ENCODE measurements at places on chromosomes 2 and 18.

GRCh38 chr2:214076527-214076926 lies 334.3 kb upstream of the VWC2L start:
- peak; percentile 8 for DNase-seq

DNA sequence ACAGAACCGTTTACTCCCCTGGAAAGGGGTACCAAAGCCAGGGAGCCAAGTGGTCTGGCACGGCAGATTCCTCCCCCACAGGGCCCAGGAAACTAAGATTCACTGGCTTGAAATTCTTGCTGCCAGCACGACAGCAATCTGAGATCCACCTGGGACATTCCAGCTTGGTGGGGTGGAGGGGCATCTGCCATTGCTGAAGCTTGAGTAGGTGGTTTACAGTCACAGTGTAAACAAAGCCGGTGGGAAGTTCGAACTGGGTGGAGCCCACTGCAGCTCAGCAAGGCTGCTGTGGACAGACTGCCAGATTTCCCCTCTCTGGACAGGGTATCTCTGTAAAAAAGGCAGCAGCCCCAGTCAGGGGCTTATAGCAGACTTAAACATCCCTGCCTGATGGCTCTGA lies 901.7 kb upstream of the LRRTM1 start:
- no peak for DNase-seq

DNA sequence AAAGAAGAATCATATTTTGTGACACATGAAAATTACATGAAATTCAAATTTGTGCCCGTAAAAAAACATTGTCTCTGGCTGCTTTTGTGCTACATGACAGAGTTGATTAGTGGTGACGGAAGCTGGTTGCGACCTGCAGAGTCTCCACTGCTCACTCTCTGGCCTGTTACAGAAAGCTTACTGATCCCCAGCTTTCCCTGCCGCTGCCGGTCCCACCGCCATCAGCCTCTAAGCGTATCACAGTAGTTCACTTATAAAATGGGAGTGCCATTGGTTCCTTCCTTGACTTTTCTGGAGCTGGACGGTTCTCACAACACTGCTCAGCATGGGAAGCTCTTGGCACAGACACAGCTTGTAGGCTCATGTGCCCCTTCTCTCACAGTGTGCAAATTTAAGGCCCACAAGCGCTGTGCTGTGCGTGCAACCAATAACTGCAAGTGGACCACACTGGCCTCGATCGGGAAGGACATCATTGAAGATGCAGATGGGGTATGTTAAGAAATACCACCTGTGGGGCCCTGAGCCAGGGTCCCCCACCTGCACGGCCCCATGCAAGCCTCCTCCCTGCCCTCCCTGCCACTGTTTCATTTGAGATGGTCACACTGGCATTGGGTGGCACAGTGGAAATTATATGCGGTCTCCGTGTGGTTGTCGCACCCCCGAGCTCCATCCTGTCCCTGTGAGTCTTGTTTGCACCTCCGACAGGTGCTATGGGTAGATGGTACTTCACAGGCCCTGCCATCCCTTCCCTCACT lies 81.3 kb downstream of the DGKD start:
- DNase-seq: no peak

DNA sequence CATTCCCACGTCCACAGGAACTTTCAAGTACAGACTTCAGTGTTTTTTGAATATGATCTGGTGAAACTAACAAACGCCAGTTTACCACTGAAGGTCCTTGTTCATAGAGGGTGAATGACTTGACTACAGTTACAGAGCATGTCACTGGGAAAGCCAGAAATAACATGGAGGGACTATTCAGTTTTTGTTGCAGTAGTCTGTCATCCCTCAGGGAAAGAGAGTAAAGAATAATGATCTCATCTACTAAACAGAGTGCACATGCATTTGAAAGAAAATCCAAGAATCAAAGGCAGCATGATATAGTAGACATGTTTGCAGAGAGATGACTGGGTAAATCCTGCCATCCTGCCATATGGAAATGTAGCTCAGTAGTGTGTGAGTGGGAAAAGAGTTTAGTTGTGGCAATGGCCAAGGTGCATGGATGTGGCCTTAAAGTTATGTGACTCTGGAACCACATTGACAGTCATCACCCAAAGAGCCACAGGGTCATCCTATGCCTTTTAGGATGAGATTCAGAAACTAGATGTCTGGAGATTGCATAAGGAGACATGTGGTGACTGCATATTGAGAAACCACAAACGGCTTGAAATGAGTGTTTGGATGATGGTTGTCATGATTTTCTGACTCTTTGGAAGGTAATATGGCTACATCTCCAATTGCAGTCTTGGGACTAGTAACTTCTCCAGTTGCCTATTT lies 125.3 kb upstream of the ZEB2 start:
- peak; percentile 37 for DNase-seq

DNA sequence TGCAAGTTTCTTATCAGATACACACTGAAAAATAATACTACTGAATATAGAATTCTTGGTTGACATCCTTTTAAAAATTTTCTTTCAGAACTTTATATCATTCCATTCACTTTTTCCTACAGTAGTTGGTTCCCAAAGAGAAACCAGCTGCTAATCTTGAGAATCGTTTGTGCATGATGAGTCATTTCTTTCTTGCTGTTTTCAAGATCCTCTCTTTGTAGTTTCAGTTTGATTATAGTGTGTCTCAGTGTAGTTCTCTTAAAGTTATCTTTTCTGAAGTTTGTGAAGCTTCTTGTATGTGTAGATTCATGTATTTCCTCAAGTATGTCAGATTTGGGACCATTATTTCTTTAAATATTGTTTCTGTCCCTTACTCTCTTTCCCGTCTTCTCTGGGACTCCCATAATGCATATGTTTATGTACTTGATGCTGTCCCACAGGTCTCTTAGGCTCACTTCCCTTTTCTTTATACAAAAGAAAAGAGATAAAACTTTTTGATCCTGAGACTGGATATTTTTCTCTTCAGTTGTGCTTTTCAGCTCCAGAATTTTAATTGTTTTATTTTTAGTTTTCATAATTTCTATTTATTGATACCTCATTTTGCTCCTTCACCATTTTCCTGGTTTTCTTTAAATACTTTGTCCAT lies 801.0 kb downstream of the TDRD15 start:
- no peak for DNase-seq

DNA sequence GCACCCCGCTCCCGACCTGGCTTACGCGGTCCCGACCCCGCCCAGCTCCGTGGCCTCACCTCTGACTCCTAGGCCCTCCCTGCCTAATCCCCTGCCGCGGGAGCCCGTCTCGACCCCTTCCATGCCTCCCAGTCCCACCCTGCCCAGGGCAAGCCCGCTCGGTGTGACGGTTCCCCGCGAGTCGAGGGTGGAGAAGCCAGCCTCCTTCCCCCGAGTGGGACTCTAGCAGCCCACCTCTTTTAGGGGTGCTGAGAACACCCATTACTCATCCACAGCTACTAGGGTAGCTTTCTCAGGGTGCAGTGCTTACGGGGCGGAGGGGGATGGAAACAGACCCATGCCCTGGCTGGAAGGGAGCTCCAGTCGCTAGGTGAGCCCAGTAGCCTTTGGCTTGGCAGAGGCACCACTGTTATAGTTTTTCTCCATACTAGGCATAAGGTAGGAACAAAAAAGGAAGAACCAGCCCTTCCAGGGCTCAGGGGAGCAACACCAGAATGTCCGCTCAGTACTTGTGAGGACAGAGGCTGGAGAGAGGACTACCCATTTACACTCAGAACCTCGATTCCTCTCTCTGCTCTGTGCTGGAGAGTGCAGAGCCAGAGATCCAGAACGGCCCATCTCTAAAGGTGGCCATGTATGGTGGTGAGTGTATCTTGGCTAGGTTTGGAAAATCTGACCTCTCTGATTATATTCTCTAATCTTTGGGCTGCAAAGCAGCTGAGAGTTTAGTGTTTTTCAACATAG lies 606 bp downstream of the AGBL5 start:
- no peak for DNase-seq

GRCh38 chr2:240502059-240502429 lies 55.7 kb downstream of the ANKMY1 start:
- DNase-seq: no peak

DNA sequence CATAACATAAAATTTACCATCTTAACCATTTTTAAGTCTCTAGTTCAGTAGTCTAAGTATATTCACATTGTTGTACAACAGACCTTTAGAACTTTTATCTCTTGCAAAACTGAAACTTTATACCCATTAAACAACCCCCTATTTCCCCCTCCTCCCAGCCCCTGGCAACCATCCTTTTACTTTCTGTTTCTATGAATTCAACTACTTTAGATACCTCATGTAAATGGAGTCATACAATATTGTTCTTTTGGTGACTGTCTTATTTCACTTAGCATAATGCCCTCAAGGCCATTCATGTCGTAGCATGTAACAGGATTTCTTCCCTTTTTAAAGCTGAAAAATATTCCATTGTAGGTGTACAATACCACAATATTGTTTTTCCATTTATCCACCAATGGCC lies 129.8 kb downstream of the PDE11A start:
- DNase-seq: no peak
